ENCODE measurements at places on chromosomes 2 and 18. TPM values are rescaled to one million over a fixed set of nuclear protein-coding genes. Genes with fewer than 3 reads are reported as not detected.

DNA sequence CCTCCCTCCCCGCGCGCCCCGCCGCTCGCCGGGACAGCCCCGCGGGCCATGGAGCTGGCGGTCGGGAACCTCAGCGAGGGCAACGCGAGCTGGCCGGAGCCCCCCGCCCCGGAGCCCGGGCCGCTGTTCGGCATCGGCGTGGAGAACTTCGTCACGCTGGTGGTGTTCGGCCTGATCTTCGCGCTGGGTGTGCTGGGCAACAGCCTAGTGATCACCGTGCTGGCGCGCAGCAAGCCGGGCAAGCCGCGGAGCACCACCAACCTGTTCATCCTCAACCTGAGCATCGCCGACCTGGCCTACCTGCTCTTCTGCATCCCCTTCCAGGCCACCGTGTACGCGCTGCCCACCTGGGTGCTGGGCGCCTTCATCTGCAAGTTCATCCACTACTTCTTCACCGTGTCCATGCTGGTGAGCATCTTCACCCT, 865 bp downstream of the GALR1 start:
- no peak for DNase-seq

DNA sequence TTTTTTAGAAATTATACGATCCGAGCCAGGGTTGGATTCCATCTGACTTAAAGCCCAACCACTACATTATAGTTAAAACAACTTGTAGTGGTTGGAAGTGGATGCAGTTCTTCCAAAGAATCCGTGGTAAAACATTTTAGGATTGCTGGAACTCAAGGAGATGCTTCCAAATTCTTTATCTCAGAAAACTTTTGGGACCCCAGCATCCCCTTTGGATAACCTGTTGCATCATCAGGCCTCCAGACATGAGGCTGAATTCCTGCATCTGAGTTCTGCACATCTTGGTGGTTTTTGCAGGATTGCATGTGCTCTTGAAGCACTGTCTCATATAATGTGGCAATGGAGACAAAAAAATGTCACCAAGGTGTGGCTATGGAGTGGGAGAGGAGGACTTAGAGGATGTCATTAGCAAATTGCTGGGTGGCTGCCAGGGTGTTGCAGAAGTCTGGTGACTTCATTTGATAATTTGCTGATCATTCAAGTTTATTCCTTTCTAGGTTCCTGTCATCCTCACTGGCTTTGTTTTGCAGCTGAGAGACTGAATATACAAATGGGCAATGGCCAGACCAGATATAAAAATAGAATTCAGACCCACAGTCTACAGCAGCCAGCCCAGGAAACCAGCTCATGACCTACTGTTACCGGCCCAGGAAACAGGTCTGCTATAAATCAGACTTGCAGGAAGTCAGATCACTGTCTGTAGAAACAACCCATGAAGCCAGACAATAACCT, 207.7 kb downstream of the BCL2 start:
- no peak for DNase-seq

DNA sequence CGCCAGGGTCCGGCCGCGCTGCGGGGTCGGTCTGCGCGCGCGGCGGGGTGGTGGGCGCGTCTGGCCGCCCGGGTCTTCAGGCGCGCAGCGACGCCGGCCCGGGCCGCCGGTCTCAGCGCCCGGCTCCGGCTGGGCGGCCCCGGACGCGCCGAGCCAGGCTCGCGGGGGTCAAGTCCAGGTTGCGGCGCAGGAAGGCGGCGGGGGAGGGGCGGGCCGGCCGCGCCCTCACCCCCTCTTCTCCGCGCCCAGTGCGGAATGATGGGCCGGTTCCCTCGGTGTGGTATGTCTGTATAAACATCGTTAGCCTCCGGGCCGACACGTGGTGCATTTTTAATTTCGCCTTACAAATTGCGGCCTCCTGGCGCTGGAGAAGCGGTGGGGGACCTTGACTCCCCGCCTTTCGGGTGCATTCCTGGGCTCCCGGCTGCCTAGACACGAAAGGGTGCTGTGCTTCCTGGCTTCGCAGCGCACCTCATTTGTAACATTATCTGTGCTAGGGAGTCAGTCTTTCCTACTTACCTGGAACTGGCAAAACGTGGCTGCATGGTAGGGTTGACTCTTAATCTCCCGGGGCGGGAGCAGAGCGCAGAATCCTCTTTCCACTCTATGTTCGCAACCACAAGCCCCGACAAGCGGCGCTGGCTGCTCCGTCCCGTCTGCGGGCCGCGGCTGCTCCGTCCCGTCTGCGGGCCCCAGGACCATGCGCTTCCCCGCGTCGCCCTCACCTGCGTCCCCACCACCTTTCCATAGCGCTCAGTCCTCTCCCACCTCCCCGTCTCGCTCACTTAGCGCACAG, 69.0 kb downstream of the CTAGE1 start:
- DNase-seq, result no peak

GRCh38 chr2:108634011-108634410, 85.3 kb upstream of the RANBP2 start:
- DNase-seq, result peak; percentile 39

GRCh38 chr2:124369181-124369580, 344.1 kb downstream of the CNTNAP5 start:
- no peak for DNase-seq

GRCh38 chr2:212926940-212927339, 224.5 kb downstream of the IKZF2 start:
- DNase-seq, result no peak

- DNase-seq, result no peak
These were observed 130.6 kb downstream of the TWIST2 start for GRCh38 chr2:238978497-238978896.

DNA sequence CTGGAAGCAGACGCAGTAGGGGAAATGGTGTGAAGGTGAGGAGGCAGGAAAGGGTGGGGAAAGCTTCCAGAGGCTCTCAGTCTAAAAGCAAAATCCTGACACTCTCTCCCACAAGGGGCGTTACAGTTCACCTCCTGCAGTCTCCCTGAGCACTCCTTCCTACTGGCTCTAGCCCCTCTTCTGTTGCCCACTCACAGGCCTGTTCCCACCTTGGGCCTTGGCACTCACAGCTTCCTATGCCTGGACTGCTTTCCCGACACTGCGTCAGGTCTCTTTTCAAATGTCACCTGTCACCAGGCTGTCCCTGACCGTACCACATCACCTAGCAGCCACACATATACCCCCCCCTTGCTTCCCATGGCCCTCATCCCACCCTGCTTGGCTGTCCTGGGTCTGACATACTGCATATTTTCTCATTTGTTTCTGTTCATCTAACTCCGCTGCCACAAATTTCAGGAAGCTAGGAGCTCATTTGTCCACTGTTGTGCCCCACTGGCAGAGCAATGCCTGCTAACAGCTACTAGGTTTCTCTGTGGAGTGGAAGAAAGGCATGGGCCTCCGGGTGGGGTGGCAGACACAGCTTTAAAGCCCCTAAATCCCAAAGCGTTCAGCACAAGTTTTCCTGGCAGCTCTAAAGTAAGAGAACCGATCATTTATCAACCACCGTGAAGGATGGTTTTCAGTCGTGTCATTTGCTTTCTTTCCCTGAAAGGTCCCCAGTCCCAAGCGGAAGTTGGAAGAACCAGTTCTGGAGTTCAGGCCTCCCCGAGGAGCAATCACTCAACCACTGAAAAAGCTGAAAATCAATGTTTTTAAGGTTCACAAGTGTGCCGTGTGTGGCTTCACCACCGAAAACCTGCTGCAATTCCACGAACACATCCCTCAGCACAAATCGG, 118.8 kb downstream of the ZNF532 start:
- DNase-seq, result no peak

- no peak for DNase-seq
These were observed 9.3 kb downstream of the IL1R2 start for GRCh38 chr2:102000813-102001766.

DNA sequence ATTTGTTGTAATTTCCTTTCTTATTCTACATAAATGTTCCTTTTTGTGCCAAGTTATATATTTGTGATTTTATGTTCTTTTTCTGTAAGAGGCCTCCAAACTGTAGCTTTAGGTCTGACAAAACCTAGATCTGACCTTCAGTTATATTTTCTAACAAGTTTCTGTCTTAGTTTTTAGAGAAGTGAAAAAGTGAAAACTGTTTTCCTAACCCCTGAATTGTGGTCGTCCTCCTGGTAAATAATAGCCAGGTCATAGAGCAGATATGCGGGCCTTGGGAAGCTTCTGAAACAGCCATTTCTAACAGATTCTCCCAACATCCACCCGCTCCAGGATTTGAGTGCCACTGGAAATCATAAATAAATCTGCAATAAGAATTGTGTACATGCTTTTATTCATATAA, 398.4 kb upstream of the CWC22 start:
- no peak for DNase-seq

DNA sequence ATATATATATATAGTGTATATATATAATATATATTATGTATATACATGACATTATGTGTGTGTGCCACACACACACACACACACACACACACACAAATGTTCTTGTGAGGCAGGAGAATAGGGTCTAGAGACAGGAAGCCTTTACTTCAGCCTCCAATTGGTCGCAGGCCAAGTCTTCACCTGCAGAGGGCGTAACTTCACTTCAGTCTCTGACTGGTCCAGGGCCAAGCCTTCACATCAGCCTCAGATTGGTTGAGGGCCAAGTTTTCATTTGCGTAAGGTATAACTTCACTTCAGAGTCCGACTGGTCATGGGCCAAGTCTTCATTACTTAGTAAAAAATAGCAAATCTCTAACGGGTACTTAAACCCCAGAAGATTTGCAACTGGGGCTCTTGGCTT, 13.2 kb upstream of the SS18 start:
- DNase-seq, result no peak

GRCh38 chr2:25491966-25492532, 150.3 kb upstream of the DNMT3A start:
- DNase-seq, result peak; percentile 69

Gene GPAT2
- total RNA-seq, result 5.6 TPM

Gene GAL3ST2
- not detected for total RNA-seq
